ACHN (cell line): ENCODE measurements at places on chromosomes 3 and 15.

GRCh38 chr3:186362988-186363387 lies 954 bp upstream of the DGKG start:
- no peak for DNase-seq

DNA sequence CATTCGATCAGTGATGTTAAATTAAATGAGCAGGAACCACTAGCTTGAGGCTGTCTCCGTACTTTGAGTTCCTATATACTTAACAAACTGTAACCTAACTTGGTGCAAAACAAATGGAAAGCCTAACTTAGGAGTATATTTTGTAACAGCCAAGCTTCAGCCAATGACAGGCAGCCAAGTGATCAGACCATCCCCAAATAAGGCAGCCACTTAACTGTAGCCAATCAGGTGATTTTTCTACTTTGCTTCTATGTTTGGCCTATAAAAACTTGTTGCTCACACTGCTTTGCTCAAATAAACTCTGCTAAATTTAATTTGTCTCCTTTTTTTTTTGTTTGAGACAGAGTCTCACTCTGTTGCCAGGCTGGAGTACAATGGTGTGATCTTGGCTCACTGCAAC lies 19.3 kb upstream of the ZNF770 start:
- no peak for DNase-seq

GRCh38 chr15:65363306-65363705 lies 14.5 kb downstream of the IGDCC3 start:
- DNase-seq: no peak

DNA sequence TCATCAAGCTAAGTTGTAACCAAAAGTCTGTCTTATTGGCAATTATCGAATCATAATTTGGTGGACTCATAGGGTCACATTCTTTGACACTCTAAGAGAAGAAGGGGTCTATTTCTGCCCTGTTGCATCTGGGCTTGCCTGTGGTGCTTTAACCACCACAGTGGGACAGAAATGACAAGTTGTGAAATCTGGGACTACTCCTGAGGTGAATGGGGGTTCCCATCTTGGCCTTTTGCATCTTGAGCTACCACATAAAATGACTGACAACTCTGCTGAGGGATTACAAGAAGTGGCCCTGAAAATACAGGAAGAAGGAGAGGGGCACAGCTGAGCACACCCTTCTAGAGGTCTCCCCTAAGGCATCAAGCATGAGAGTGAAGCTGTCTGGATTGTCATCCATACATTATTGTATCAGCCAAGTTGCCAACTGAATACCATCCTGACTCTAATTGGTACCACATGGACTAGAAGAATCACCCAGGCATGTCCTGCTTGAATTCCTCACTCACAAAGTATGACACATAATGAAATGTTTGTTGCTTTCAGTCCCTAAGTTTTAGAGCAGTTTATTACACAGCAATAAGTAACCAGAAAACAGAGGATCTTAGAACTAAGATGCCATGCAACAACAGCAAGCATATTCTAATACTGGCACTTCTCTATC lies 306.5 kb downstream of the ROBO1 start:
- peak; percentile 27 for DNase-seq

DNA sequence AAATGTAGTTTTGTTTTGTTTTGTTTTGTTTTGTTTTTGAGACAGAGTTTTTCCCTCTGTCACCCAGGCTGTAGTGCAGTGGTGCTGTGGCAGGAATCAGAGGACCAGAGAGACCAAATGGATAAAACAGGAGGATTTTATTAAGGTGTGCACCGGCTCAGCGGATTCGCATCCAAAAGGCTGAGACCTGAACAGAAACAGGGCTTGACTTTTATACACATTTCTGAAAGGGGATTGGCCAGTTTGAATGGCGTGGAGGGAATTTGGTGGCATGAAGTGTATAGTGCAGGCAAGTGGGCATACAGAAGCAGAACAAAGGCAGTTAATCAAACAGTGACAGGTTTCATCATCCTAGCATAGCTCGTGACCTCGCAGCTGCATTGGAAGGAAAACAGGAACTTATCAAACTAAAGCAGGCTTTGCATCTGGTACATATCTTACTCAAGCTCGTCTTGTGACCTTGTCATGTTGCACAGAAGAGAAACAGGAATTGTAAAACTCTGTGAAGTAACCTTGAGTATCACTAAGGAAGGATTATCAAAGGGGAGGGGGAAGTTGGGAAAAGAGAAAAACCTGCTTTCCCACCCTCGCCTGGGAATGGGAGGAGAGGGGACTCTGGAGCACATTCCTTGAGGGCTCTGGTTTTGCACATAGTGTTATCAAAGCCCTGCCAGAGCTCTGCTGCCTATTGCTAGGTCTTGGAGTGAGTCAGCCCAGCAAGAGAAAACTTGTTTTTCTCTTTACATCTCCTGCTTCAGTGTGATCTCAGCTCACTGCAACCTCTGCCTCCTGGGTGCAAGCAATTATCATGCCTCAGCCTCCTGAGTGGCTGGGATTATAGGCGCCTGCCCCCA lies 38.5 kb downstream of the C3orf62 start:
- no peak for DNase-seq
